ENCODE measurements at places on chromosomes 4 and X. TPM values are rescaled to one million over a fixed set of nuclear protein-coding genes. Genes with fewer than 3 reads are reported as not detected.

MAGEC2 gene
- not detected for total RNA-seq

DSPP gene
- under 0.01 TPM for total RNA-seq

FGFBP2 gene
- total RNA-seq: 0.93 TPM

DNA sequence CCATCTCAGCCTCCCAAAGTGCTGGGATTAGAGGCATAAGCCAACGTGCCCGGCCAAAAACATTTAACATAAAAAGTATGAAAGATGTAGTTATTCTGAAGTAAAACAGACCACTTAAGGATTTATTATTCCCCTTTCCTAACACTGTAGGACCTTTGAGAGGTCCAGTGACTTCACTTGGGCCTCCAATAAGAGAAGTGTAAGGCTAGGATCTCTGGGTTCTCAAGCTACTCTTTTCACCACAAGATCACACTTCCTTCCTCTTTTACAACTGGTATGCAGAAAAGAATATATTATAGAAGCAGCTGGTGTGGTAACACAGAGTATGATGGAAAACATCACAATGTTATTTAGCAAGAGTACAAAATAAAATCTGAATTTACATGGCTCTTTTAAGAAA lies 30.2 kb upstream of the CCNG2 start:
- H3K36me3 ChIP-seq: no peaks in the 10 kb centered on the region
- peak; percentile 58 for DNase-seq
- peaks cover 8% of the 10 kb centered on the region for H3K4me1 ChIP-seq

DNA sequence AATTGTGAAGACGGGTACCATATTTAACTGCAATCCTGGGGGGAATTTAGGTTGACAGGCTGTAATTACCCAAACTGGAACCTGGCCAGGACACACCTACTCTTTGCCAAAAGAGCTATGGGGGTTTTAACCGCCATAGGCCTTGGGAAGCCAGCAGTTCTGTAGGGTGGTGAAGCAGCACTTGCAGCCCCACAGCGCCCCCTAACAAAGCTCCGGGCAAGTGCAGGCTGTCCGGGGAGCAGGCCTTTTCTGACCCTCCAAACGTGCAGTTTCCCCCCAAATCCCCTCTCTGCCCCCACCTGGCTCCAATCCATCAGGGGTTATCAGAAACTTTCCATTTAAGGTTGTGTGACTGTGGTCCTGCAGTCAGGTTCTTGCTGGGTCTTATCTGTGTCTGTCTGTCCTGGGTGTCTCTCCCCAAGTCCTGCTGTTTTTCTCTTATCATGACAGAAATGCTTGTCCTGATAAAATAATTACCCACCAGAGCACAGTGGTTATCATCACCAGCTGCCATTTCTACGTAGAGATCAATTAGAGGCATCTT lies 350.9 kb downstream of the MID1IP1 start:
- DNase-seq: no peak
- no peaks in the 10 kb centered on the region for H3K36me3 ChIP-seq
- H3K27ac ChIP-seq: no peak overlapping the region
- no peak overlapping the region for H3K4me3 ChIP-seq
- H3K27me3 ChIP-seq: peaks cover 21% of the 10 kb centered on the region

GRCh38 chrX:119607018-119607389 lies 780 bp upstream of the NKRF start:
- H3K4me1 ChIP-seq: peaks cover 5% of the 10 kb centered on the region
- H3K27me3 ChIP-seq: no peaks in the 10 kb centered on the region
- DNase-seq: no peak
- peak overlapping the region; percentile 82 for H3K4me3 ChIP-seq
- no peaks in the 10 kb centered on the region for H3K36me3 ChIP-seq
- H3K27ac ChIP-seq: peak overlapping the region; percentile 97

Data from muscle of leg (tissue), 16 donors.